HCT116 (cell line): ENCODE measurements at places on chromosomes 6 and 20. TPM values are rescaled to one million over a fixed set of nuclear protein-coding genes. Genes with fewer than 3 reads are reported as not detected.

DNA sequence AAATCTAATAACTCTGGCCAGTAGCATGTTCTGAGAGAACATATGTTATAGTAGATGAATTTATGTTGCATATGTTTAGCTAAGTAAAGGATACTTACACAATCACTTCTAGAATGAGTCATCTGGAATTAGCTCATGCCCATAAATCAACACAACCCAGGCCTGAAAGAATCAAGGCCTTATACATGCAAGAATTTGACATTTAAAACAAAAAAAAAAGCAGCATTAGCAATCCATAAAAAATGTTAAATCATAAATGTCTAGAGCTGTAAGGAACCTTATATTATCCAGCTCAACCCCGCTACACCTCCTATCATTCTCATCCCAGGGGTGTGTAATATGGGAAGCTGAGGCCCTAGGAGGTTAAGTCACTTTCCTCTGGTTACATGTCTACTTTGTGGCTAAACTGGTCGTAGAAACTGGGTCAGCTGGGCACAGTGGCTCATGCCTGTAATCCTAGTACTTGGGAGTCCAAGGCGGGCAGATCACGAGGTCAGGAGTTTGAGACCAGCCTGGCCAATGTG lies 105.2 kb upstream of the CARMIL1 start:
- peak; percentile 70 for DNase-seq

DNA sequence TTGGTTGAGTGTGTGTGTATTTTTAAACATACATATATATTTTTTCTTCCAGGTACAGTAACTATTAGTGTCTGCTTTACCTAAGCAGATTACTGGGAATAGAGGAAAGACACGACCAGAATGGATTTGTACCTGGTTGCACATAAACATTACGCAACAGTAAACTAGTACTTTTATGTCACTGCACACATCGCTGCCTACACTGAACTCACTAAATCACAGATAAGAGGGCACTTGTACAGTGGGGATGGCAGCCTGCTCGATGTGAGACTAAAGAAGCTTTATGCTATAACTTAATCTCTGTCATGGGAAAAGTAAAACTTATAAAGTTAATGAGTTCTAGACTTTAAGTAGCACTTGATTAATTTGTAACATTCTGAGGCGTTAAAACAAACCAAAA lies 89.5 kb upstream of the SIM1 start:
- no peak for DNase-seq

GRCh38 chr20:42098418-42098817 lies 480.2 kb upstream of the CHD6 start:
- DNase-seq: no peak

GRCh38 chr20:34546751-34547181 lies 11.8 kb upstream of the MAP1LC3A start:
- no peak for DNase-seq

Gene ILRUN
- 51.9 TPM for total RNA-seq

Gene PKIB
- 24.0 TPM for total RNA-seq

Gene KIF3B
- total RNA-seq: 31.5 TPM

DNA sequence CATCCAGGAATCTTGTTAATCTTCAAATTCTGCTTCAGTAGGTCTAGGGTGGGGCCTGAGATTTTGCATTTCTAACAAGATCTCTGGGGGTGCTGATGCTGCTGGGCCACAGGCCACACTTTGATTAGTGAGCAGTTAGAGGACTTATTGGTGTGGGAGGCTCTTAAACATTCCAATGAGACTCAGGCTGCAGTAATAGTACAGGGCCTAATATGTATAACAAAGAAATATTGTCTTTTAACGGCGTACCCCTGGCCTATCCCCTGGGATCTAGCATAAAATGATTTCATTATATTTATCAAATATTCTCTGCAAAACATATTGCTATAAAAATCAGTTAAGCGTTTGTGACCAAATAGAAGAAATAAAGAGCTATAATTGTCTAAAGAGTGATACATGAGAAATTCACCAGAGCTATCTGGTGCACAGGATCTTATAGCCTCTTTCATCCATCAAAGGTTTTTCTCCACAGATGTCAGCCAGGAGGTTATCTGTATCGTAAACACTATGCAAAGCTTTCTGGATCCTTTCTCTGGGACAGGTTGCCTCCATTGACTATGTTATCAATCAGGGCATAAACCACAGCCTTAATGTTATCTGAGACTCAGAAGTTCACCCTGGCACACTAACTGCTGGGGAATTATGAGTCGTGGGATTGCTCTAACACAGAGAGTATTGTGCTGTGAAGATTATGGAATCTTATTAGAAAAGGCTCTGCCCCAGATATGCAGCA lies 488.5 kb upstream of the MAP3K7 start:
- no peak for DNase-seq

Gene ULBP1
- 12.4 TPM for total RNA-seq

- DNase-seq: no peak
Measured at GRCh38 chr6:13589801-13590200, 15.4 kb downstream of the SIRT5 start.

- DNase-seq: no peak
Measured at GRCh38 chr20:36549628-36549941, 8.3 kb downstream of the MYL9 start.

Gene ETV7
- 1.0 TPM for total RNA-seq

DNA sequence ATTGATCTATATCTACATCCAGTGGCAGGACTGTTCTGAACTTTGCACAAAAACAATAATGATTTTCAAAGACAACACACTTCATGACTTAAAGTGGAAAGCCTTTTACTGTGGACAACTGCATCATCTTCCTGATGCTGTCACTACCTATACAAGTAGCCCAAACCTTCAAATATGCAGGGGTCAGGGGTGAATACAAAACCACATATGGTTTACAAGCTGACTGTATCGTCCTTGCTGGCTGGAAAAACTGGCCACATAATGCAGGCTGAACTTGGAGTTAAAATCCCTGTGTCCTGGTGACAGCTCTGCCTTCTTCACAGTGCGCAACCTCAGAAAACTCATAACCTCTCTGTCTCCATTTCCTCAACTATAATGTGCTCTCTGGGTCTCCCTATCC lies 128.9 kb downstream of the GMDS start:
- no peak for DNase-seq

DNA sequence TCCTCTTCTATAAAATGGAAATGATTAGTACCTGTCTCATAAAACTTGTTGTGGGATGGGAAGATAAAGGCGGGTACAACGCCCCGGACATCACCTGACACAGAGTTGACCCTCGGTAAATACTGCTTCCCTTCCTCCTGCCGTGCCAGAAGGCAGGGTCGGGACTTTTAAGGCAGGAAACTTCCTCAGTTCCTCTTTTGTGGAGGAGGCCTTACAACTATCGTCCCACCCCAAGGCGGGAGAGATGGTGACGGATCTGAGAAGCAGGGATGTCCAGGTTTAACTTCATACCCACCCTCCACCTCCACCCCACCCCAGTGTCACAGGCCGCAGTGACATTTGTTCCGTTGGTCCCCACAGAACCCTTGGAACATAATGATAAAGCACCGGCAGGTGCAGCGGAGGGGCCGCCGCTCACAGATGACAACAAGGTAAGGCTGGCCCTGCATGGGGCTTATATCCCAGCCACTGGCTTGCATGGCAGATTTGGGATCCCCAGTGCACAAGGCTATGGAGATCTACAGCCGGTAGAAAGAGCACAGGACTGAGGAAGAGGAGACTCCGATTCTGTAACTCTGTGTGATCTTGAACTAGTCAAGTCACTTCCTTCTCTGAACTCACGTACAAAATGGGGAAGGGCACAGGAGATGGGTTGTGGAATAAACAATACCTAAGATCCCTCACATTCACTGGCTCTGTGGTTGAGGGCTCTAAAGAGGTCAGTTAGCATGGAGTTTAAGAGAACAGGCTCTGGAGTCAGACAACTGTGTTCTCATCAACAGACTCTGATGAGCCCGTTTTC lies 764 bp downstream of the DNTTIP1 start:
- no peak for DNase-seq

DNA sequence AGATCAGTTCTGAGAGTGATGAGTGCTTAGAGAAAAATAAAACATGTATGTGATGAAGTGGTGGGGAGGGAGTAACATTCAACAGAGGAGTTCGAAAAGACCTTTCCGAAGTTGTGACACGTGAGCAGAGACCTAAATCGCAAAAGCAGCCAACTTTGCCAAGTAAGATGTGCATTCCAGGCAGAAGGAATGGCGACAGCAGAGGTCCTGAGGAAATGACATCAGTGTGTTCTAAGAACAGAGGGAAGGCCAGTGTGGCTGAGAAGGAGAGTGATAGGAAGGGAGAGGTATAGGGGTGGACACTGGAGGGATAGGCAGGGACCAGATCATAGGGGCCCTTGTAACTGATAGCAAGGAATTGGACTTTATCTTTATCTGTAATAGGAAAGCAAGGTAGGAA lies 51.3 kb downstream of the ADAT2 start:
- DNase-seq: no peak

DNA sequence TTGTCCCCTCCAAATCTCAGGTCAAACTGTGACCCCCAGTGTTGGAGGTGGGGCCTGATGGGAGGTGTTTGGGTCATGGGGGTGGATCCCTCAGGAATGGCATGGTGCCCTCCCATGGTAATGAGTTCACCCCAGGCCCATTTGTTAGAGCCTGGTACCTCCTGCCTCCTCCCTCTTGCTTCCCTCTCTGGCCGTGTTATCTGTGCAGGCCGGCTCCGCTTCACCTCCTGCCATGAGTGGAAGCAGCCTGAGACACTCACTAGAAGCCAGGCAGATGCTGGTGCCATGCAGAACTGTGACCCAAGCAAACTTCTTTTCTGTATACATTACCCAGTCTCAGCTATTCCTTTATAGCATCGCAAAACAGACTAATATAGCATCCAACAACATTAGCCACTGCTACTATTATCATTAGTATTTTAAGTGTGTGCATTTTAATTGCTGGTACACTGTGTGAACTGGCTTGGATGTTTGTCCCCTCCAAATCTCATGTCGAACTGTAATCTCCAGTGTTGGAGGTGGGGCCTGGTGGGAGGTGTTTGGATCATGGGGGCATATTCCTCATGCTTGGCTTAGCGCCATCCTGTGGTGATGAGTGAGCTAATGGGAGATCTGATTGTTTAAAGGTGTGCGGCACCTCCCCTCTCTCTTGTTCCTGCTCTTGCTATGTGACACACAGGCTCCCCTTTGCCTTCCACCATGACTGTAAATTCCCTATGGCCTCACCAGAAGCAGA lies 12.2 kb upstream of the OSER1 start:
- DNase-seq: peak; percentile 10

Gene ZGPAT
- 30.6 TPM for total RNA-seq

GRCh38 chr6:168078175-168078942 lies 653 bp downstream of the FRMD1 start:
- DNase-seq: no peak

Gene CALHM6
- not detected for total RNA-seq

- DNase-seq: no peak
Measured at GRCh38 chr6:150711584-150712504, 112.2 kb downstream of the PLEKHG1 start.

Gene POU5F1
- 1.9 TPM for total RNA-seq

GRCh38 chr6:46129291-46129628 lies 529 bp upstream of the ENPP4 start:
- no peak for DNase-seq

GRCh38 chr20:39670988-39671387 lies 708.8 kb downstream of the DHX35 start:
- no peak for DNase-seq

Gene SLC26A8
- total RNA-seq: not detected

GRCh38 chr6:149941583-149942460 lies at the start of gene ULBP2:
Gene ULBP2, plus strand, starts transcription at chr6:149942014. Its CDS starts 59 bp downstream, at chr6:149942073.
- peak; percentile 75 for DNase-seq

DNA sequence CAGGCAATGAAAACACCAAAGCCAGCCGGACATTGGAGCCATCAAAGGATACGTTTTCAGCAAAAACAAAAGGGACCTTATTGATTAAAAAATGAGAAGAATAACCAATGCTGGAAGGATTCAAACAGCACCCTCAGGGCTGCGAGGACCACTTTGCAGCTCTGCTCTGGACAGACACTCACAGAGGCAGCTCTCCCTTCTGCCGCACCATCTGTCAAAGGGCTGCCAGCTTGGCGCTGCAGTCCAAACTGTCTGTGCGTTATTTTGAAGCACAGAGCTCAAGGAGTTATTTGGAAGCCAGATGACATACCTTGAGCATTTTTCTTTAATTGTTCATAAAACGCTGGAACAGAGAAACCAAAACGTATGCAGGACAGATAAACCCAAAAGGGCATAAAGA lies 85.2 kb downstream of the KIF16B start:
- DNase-seq: no peak

Gene CDSN
- total RNA-seq: 0.12 TPM

GRCh38 chr6:166852451-166852975 lies 103.8 kb downstream of the RNASET2 start:
- no peak for DNase-seq

Gene PRR18
- not detected for total RNA-seq

GRCh38 chr20:45887346-45887715 lies at the start of gene SPATA25:
Gene SPATA25, minus strand, starts transcription at chr20:45887622. Its CDS starts 32 bp downstream, at chr20:45887590.
- no peak for DNase-seq

GRCh38 chr6:107600936-107601335 lies 111.0 kb downstream of the SOBP start:
- DNase-seq: no peak

Gene DHX16
- 46.0 TPM for total RNA-seq

DNA sequence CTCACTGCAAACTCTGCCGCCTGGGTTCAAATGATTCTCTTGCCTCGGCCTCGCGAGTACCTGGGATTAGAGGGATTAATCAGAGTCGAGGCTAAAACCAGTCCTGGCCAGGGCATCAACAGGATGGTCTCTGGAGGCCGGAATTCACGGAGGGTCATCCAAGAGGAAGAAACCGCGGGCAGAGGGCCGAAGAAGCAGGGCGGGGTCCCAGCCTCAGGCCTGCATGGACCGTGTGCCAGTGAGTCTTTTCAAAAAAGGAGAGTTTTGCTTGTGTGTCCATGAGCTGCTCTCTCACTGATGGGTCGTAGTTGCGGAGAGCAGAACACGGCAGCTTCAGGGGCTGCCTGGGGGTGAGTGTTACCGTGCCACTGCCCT lies 295.1 kb upstream of the ZNF337 start:
- no peak for DNase-seq

GRCh38 chr20:57654998-57655808 lies 35.0 kb upstream of the ZBP1 start:
- DNase-seq: no peak

DNA sequence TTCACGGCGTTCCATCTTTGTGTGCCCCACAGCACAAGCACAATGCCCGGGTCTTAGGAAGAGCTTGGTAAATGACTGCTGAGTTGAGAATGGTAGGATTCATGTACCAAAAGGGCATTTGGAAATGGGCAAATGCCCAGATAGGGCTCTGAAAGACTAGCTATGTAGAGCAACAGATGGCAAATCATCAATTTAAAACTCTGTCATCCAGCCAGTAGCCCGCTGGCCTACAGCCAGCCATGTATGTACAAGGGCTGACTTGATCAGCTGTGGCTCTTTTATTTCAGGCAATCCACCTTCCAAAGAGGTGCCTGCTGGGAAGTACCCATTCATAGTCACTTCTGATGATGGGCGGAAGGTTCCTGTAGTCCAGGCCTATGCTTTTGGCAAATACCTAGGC lies 35.1 kb downstream of the NT5E start:
- DNase-seq: no peak

Gene PPIL6
- total RNA-seq: 3.3 TPM

DNA sequence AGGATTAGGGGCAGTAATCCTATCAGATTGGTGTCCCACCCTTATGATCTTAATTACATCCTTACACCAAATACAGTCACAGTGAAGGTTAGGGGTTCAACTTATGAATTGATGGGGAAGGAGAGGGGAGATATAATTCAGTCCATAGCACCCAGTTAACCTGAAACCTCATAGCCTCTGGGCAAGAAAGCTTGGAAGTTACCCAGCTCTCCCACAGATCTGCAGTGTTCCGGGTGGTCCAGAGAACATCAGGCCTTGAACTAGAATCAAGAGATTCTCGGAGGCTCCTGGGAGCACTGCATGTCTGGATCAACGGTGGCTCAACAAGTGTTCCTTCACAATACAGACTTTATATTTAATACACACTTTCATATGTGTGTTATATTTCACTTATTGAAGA lies 392.6 kb upstream of the MARCKS start:
- no peak for DNase-seq
